ENCODE measurements at places on chromosomes 2 and 18.
A peak's percentile ranks its signal among the peaks of the same experiment; 100 is the strongest.

DNA sequence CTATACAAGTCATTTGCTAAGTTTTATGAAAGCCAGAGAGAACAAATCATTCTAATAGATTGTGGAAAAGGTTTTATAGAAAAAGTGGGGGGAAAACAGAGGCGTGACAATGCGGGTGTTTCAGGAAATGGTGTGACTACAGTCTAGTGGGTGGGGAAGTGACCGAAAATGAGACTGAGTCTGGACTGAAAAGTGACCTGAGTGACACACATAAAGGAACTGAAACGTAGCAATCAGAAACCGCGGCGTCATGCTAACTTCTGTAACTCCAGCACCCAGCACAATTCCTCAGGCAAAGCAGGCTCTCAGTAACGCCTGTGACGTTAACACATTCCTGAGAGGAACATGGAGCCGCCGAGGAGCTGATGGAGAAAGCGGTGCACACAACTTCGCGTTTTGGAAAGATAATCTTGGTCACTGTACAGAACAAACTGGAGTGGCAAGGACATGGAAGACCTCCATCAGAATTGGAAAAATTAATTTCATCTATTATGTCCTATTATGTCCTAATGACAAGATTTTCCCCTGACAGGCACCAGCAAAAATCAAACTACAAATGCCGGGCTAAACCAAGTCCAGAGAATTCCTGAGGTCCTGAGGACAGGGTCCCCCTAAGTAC lies 1.4 kb upstream of the CD226 start:
- peak; percentile 44 for DNase-seq

- DNase-seq: no peak
Observed at GRCh38 chr2:217732992-217733391, 269.8 kb downstream of the TNS1 start.

DNA sequence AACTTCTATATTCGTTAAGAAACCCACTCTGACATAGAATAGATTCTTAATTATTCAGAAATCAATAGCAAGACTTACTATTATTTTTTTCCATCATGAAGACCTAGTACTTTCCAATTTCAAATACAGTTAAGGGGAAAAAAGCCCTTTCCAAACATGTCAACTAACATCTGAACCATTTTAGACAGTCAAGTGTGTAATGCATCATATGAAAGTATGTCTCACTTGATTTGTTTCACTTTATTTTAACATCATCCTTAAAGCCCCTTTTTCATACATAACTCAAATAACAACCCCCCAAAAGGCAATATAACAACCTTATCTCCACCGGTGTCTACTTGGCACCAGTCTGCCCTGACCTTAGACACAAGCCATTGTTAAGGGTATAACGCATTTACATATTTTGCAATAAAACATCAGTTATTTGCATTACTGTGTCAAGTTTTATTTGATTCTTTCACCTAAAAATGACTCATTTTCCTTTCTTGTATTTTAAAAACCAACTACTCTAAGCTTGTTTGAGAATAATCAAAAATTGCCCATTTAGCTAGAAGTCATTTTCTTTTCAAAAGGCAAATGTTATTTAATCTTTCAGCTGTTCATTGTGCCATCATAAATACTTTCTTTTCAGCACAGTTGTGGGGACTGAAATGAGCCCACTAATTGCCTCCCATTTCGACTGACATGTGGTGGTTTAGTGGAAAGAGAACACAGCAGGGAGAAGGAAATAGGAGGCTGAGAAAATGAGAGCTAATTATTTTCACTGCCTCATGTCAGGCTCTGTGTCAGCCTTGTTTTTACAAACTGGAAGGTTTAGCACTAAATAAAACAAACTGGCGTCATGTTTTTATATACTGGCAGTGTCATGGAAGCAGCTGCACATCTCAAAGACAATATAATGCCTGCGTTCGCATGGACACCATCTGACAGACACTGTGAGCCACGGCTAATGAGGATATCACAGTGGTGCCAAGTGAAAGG lies 104.7 kb upstream of the CDCA7 start:
- no peak for DNase-seq

GRCh38 chr18:72697706-72698105 lies 153.6 kb upstream of the CBLN2 start:
- DNase-seq: no peak

GRCh38 chr18:47062471-47062870 lies 27.1 kb upstream of the ELOA2 start:
- DNase-seq: no peak

DNA sequence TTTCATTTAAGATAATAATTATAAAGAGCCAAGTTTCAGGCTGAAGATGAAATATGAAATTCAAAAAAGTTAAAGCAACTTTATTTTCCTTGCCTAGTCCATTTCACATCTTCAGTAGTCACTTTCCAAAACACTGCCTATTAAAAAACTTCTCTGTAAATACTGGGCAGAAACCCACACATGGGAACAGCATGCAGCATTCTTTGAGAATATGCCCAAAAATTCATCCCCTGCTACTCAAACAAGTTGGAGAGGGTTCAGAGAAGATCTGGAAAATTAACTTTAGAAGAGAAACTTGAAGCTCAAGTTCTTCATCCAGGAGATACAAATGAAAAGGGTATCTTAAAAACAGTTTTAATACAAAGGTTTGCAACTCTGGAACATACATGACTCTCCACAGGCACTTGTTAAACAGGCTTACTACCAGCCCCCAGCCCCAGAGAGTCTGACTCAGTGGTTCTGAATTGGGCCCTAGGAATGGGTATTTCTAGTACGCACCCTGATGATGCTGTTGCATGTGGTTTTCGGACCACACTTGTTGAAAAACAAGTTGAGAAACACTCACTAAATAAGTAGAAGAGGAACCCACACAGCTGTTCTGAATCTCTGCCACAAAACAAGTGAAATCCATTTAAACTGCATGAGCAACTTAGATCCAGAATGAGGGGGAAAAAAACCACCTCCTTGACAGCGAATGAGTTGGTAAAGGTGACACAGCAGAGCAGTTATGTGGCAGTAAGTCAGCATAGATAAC lies 329.1 kb downstream of the SATB2 start:
- DNase-seq: no peak

DNA sequence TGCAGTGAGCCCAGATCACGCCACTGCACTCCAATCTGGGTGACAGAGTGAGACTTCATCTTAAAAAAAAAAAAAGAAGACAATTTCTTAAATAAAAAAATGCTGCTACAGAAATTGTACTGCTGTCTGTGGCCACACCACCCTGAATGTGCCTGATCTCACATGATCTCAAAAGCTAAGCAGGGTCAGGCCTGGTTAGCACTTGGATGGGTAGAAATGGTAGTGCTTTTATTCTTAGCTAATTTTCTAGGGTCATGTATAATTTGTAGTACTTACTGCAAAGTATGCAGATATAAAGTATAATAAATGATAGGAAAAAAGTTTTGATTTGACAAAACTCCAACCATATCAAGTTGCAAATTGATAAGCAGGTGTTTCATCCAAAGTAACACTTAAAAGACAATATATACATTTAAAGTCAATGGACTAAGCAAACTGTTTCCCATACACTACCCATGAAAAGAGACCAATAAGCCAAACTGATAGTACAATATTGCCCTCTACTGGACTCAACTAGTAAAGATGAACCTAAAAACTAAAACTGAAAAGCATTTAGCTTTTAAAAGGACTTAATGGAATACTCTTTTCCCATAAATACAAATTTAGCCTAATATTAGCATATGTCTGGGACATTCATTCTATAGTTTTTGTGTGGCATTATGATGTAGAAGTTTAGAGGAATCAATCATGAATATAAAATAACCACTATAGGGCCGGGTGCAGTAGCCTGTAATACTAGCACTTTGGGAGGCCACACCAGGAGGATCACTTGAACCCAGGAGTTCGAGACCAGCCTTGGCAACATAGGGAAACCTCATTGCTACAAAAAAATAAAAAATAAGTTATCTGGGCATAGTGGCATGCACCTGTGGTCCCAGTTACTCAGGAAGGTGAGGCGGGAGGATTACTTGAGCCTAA lies 18.6 kb upstream of the PEX13 start:
- DNase-seq: no peak

Data from stimulated activated CD8-positive, alpha-beta memory T cell treated with anti-CD3 and anti-CD28 coated beads, Interleukin-4, amount 100 ng/mL, for 24 hours (primary cell).